Right ventricle myocardium inferior (tissue), 1 donor: ENCODE measurements at places on chromosomes 1 and 21. TPM values are rescaled to one million over a fixed set of nuclear protein-coding genes. Genes with fewer than 3 reads are reported as not detected.

GRCh38 chr1:30083800-30084464 is 639.5 kb downstream of the MATN1 start:
- no peak for DNase-seq

DNA sequence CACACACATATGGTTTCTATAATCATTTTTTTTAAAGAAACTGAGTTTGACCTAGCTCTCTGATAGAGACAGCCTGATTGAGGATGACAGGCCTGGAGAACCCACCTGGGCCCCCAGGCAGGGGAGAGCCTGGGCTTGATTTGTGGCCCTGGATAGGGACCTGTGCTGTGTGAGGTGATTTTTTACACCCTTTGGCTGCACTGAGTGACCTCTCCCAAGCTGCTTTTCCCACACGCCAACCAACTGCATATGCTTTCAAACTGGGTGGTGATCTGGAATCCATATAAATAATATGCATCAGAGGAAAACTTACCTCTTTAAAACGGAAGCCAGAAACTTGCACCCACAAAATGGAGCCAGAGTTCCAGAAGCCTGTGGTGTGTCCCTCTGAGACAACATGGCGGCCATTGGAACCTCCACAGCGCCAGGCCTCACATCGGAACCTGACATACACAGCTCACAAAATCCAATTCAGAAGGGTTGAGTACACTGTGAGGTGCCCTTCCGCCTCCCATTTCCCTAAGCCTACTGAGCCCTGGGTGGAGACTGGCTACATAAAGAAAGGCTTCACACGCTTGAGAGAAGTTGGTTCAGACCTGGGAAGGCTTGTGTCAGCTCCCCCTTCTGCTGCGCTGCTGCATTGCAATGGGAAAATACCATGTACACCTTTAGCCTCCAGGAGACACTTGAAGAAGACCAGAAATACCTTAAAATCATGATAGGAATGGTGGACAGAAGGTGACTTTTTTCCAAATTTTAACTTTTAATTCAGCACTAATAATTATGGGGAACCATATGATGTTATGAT is 160.7 kb downstream of the HHIPL2 start:
- DNase-seq, result no peak

DNA sequence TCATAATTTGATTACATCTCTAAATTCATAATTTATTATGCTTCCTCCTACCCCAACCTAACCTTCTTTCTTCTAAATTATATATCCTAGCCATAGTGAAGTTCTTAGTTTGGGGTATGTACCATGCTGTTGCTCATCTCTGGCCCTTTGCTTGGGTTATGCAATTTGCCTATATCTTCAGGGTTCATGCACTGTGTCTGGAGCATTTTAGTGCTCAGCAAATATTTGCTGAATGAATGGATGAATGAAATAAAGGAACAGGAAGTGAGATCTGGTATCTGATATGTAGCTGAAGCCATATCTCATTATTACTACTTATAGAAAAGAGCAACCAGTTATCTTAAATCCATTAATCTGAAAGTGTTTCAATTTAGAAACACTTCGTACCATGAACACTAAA is 137.6 kb downstream of the GPATCH2 start:
- no peak for DNase-seq

- no peak for DNase-seq
Measured at GRCh38 chr1:10915594-10915993, 96.9 kb upstream of the TARDBP start.

- no peak for DNase-seq
Measured at GRCh38 chr1:107570768-107571167, 394.2 kb downstream of the VAV3 start.

DNA sequence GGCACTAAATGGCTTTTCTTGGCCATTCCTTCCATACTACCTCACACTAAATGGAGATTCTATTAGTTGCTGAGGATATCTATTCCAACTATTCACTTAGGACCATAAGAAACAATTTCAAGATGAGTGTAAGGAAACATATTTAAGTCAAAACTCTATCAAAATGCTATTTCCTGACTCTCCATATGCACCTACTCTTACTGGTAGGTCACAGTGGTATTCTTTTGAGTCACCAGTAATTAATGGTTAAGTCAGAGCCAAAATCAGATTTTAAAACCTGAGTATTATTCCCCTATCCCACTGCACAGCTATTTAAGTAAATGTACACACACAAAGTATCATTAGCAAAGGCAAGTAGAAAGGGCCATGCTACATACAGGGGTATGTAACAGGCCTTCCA is 50.3 kb downstream of the ARID4B start:
- DNase-seq, result no peak

DNA sequence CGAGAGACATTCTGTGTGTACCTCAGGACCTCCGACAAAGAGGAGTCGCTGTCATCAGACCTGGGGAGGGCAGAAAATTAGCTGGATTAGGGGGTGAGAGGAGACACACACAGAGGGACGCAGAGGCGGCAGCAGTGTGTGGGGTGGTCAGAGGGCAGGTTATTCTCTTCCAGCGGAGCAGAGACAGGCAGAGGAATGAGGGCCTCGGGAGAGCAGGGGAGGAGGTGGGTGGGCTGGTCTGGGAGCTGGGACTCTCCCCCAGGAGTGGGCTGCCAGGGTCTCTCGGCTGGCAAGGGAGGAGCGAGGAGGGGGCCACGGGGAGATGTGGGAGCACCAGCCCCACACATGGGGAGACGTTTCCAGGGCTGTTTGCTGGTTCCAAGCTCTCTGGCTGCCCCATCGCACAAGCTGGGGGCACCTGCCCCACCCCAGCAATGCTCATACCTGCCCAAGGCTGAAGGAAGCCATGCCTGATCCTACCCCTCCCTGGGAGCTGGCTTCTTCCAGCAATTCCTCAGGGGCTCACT is 40.4 kb downstream of the KIF21B start:
- DNase-seq, result no peak

DNA sequence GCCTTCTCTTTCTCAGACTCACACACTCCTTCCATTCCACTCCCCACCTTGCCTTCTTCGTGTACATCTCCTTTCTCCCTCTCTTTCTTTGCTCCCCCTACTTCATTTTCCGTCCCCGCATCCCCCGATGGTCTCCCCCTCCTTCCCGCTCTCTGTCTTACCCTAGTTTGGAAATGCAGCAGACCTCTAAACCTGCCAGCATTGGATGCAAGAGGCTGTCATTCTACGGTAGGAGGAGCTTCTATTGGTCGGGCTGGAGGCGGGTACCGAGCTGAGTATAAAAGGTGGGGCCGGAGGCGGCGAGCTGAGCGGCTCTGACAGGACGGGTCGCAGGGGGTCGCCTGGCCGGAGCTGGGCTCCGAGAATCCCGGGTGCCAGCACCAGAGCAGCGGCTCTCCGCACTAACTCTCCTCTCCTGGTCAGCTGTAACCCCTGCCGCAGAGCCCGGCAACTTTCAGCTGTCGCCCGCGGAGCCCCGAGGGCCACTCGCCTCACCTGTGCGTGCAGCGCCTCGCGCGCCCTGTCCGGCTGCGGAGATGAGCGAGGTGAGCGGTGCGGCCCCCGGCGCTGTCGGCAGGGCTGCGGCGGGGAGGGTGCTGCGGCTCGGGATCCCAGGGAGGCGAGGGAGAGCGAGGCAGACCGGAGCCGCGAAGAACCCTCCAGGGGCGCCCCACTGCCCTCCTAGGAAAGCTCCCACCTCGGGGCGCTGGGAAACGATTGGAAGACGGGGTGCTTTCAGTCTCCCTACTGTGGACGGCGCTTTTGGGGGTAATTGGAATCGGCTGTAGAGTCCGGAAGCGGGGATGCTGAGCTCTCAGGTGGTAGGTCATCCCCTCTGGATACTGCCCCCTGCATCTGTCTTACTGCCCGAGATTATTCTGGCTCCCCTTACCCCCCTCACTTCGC is at the start of gene PCP4L1:
PCP4L1 (plus strand) TSS at position 307 of the 906 bp plus-strand sequence; CDS start at position 537, 230 bp downstream.
- no peak for DNase-seq

- DNase-seq, result peak; percentile 91
Measured at GRCh38 chr1:65001231-65001792, 35.0 kb upstream of the JAK1 start.

GRCh38 chr1:89022167-89022959 is at the start of gene GBP3:
Gene GBP3 (minus strand): TSS chr1:89022866. CDS start chr1:89020721, 2,145 bp downstream.
- no peak for DNase-seq

- DNase-seq, result no peak
Measured at GRCh38 chr1:33234131-33234530, 22.2 kb upstream of the ZNF362 start.

GRCh38 chr1:62500210-62500609 is 63.4 kb downstream of the USP1 start:
- DNase-seq, result no peak

DNA sequence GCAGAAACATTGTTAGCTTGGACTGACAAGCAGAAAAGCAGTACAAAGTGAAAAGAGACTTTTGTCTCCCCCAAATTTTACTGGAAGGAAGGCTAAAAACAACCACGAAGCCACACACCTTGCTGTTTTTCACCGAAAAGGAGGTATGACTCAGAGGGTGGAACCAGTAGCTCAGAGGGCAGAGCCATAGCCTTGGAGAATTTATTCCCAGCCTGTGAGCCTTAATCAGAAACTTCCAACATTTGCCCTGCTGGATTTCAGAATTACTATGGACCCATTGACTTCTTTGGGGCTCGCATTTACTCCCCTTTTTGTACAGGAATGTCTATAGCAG is 32.0 kb downstream of the RPS6KC1 start:
- DNase-seq, result no peak

DNA sequence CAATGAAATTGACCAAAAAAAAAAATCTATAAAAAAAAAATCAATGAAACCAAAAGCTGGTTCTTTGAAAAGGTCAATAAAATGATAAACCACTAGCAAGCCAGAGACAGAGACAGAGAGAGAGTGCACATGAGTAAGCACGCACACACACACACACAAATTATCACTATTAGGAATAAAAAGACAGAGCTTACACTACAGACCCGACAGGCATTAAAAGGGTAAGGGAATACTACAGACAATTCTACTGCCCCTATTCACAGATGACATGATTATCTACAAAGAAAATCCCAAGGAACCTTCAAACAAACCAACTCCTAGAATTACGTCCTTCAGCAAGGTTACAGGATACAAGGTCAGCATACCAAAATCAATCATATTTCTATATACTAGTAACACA is 38.6 kb downstream of the TARBP1 start:
- no peak for DNase-seq

- no peak for DNase-seq
Measured at GRCh38 chr1:19644395-19644680, 227 bp downstream of the NBL1 start.

DNA sequence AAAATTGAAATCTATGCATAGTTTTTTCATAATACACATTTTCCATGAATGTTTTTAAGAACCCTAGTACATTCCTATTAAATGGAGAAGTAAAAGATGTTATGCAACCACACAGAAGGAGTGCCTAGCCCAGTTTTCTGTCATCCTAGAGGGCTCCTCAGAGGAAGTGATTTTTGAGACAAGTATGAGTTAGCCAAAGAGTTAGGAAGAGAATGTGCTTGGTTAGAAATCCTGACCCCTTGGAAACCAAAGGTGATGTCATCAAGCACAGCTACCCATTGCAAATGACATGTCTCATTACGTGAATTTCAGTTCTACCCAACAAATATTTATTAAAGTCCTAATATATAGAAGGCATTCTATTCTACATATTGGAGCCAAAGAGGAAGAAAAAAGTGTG is 88.9 kb upstream of the TNFSF4 start:
- DNase-seq, result no peak

DNA sequence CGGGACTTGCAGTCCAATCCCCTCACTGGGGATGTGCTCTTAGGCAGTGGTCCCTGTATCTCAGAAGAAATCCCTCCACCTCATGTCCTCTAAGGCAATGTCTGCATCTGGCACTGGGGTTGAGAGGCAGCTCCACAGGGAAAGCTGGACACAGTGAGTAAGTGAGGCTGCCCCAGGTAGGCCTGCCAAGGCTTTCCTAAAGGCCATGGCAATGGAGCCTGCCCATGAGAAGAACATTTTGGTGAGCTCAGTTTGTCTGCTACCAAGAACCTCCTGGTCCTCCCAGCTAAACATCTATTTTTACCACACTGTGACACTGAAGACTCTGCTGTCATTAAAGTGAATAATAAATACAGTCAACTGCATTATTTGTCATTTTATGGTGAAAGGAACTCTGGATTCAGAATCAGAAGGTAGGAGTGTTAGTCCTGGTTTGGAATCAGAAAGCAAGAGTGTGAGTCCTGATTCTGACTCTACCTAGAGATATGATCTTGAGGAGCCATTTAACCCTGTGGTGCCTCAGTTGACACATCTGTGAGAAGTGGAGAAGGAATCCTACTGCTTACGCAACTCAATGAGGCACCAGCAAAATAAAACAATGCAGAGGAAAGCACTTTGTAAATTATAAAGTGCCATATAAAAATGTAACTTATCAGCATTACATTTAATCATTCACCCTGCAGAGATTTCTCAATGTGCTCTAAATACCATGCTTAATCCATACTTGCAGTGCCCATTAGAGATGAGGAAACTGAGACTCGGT is 41.0 kb downstream of the TBX15 start:
- DNase-seq, result no peak

DNA sequence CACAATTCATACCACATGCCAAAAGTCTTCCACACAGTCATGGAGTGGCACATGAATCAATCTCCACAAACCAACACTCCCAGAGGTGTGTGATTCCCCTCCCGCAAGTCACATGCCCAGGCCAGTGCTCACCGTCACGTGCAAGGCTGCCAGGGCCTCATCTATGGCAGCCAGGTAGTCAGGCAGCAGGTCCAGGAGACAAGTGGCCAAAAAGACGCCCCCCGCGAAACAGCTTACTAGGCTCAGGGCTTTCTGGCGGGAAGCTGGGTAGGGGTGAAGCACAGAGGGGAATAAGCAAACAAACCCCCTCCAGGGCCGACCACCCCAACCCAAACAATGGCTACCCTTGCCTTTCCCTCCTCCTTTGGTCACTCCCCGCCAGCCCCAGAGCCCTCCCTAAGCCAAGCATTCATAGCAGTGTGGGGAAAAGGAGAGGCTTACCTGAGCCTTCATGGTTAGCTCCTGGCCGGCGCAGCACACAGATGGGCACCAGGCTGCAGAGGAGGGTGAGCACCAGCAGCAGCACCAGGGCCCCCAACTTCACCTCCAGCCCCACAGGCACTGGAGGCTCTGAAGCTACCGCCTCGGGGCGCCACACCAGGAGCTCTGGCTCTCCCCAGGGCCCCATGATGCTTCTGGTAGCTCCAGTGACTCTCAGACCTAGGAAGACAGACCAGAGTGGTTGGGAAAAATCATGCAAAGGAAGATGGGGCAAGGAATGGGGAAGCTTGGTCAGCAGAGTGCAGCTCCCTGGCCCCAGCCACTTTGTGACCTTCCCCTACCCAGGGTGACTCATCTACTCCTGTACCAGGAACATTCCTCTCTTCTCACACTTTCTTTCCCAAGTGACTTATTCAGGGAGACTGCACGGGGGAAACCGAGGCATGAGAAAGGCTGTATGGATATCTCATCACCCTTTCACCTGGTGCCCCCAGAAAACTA is 978 bp downstream of the SLC39A1 start:
- DNase-seq, result peak; percentile 75

Gene DCST2
- 0.35 TPM for total RNA-seq

Gene PCAT6
- total RNA-seq, result 0.54 TPM

Gene SPRR4
- not detected for total RNA-seq

Gene ST6GALNAC3
- total RNA-seq, result 3.9 TPM

Gene ITLN1
- total RNA-seq, result 9.2 TPM

Gene OR2L13
- total RNA-seq, result not detected

Gene HCN3
- total RNA-seq, result 1.8 TPM

Gene S100PBP
- total RNA-seq, result 11.7 TPM

Gene CCDC27
- total RNA-seq, result not detected
